ENCODE measurements at places on chromosomes 7 and 10. TPM values are rescaled to one million over a fixed set of nuclear protein-coding genes. Genes with fewer than 3 reads are reported as not detected.

TAS2R38 gene
- total RNA-seq, result not detected

GIMAP7 gene
- 13.2 TPM for total RNA-seq

- peaks cover 2% of the 10 kb centered on the region for H3K36me3 ChIP-seq
- H3K27me3 ChIP-seq, result peaks cover 4% of the 10 kb centered on the region
- no peak for DNase-seq
- H3K4me1 ChIP-seq, result peaks cover 43% of the 10 kb centered on the region
- H3K4me3 ChIP-seq, result no peak overlapping the region
These were observed 63.6 kb upstream of the EFCAB10 start for GRCh38 chr7:105644937-105645336.

DNA sequence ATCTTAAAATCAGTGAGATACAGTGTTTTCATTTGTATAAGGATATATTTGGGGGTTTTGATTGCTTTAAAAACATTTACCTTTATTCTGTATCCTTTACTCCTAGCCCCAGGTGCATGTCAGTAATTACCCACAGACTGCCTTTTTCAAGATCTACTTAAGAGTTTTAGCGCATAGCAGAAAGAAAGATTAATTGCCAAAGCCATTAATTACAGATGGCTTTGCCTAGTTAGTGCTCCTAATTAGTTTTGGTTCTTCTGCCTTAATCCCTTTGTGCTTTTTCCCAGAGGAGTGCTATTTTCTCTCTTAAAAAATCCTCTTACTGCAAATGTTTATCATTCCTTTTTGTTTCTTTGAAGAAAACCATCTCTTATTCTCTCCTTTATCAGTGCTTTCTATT lies 122.8 kb downstream of the MAPK8 start:
- H3K4me3 ChIP-seq, result no peak overlapping the region
- no peak overlapping the region for H3K27ac ChIP-seq
- H3K4me1 ChIP-seq, result no peaks in the 10 kb centered on the region
- H3K36me3 ChIP-seq, result peaks cover 4% of the 10 kb centered on the region
- no peaks in the 10 kb centered on the region for H3K27me3 ChIP-seq

GRCh38 chr10:75598998-75599397 lies 167.6 kb downstream of the LRMDA start:
- peaks cover 4% of the 10 kb centered on the region for H3K4me1 ChIP-seq
- no peak overlapping the region for H3K4me3 ChIP-seq
- H3K27me3 ChIP-seq, result peaks cover 4% of the 10 kb centered on the region
- no peaks in the 10 kb centered on the region for H3K36me3 ChIP-seq
- no peak overlapping the region for H3K27ac ChIP-seq

GRCh38 chr10:7611909-7612308 lies 54.9 kb downstream of the ITIH5 start:
- H3K27ac ChIP-seq, result no peak overlapping the region
- no peak for DNase-seq
- H3K4me1 ChIP-seq, result no peaks in the 10 kb centered on the region
- H3K27me3 ChIP-seq, result no peaks in the 10 kb centered on the region
- H3K4me3 ChIP-seq, result no peak overlapping the region
- no peaks in the 10 kb centered on the region for H3K36me3 ChIP-seq
